ENCODE measurements at places on chromosomes 16 and 17.
A peak's percentile ranks its signal among the peaks of the same experiment; 100 is the strongest.

DNA sequence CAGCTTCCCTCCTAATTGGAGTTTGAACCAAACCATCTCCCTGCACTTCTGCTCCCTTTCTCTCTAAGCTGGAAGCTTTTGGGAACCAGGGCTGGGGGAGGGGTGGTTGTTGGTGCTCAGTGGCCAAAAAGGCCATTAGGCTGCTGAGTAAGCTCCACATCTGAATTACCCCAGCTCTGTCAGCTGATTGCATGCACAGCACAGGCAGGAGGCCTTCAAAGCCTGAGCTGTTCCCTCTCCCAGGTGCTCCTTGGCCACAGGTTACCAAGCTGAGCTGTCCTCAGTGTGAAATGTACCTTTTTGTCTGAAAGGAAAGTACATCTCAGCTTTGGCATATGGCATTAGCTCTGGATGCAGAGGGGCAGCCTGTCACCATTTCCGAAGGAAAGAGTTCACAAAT lies 6.2 kb upstream of the TBKBP1 start:
- no peak for DNase-seq

DNA sequence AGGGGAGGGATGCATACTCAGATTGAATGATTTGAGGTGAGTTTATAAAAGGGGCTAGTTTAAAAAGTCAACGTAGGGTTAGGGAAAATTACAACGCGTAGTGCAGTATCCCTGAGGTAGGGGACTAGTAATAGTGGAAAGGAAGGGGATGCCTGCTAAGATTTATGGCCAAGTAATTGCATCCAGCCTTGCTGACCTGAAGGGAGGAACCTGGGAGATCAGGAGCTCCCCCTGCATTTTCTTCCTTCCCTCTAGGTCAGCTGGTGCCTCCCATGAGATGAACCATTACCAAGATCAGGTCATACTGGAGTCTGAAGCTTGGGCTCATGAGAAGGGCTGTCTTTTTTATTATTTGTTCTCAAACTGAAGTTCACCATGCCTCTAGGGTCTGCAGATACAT lies 606.6 kb downstream of the TMEM114 start:
- no peak for DNase-seq

DNA sequence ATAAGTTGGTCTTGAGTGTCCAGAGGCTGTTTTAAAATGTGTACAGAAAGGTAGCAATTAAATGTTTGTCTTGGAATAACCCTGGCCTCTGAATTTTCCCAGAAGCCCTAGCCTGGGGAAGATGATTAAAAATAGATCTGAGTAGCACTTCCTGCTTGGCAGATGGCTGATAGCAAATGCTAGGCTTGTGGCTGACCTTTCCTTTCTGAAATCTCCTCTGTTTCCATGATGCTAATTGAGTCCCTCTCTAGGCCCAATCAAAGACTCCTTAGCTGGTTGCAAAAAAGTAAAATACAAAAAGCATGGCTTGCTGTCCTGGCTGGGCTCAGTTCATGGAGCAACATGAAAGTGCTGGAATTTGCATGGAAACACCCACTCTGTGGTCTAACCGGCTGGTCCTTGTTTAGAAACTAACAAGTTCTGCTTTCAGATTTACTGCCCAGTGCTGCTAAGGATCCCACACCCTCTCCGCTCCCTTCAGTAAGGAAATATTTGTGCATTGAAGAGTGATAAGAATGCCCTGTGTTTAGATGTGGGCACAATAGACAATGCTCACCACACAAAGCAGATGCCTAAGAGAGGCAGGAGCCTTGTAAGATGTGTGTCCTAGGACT lies 40.8 kb downstream of the YPEL2 start:
- no peak for DNase-seq

- DNase-seq: no peak
These were observed 28.5 kb downstream of the HSD17B2 start for GRCh38 chr16:82063456-82064082.

GRCh38 chr16:51655249-51655648 lies 504.2 kb upstream of the SALL1 start:
- no peak for DNase-seq

- no peak for DNase-seq
These were observed 652 bp downstream of the ARL5C start for GRCh38 chr17:39165178-39165840.

DNA sequence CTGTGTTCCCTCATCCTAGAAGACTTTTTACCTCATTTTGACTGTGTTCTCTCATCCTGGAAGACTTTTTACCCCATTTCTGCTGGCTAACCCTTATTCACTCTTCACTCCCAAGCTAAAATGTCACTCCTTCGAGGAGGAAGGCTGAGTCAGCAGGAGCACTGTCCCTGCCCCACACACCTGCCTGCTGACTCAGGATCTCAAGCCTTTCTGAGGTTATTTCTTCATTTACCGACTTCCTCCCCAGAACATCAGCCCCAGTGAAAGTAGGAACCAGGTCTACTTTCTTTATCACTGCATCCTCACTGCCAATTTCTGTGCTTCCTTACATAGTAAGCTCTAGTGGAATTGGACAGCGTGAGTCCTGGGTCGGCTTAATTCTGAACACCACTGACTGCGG lies 220.6 kb downstream of the HS3ST4 start:
- DNase-seq: no peak

DNA sequence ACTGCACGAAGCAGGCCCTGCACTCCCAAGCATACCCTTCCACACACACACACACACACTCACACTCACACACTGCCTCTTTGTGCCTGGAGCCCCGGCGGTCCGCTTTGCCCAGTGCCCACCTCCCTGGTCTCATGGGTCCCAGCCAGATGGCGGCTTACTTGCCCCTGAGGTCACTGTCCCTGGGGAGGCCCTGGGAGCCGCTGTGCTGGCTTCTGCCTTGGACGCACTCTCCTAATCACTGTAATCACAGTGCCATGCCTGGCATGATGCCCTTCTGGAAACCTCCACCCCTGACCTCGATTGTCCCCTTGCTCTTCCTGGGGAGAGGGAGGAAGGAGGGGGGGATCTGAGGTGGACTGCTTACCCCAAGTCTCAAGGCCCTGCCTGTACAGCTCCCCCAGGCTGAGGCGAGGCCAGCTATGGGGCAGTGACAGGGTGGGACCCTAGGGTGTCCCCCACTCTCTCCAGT lies 36.0 kb downstream of the ARHGAP23 start:
- DNase-seq: no peak

GRCh38 chr16:85712801-85713200 lies 24.0 kb upstream of the GINS2 start:
- DNase-seq: no peak

GRCh38 chr16:11093572-11094074 lies 149.3 kb downstream of the CLEC16A start:
- DNase-seq: no peak

DNA sequence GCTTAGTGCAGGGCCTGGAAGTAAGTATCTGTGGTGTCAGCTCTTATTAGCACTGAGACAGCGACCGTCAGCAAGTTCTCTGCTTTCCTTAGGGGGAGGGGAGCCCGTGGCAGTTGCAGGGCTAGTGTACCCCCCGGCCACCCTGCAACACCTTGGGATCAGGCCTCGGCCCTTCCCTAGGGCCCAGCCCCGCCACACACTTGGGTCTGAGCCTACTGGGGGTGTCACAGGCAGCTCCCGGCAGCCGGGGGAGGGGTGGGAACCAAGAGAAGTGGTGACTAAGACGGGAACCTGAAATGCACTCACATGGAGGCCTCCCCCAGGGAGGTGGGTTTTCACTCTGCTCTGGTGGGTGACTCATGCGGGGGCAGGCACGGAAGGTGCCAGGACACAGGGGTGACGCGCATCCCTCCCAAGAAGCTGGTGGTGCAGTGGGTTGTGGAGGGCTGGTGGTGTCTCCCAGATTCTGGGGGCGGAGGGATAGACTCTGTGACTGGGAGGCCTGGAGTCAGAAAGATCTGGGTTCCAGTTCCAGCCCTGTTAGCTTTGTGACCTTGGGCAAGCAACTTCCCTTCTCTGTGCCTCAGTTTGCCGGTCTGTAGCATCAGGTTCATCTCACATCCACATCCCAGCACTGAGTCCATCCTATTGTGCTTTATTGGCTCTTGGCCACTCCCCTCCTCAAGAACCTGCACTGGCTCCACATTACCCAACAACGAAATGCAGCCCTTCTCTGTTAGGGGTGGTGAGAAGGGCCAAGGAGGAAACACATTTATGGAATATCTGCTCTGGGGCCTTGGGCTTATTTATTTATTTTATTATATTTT lies 44.5 kb downstream of the LAT start:
- no peak for DNase-seq

GRCh38 chr16:62712566-62712965 lies 676.3 kb upstream of the CDH8 start:
- DNase-seq: no peak

DNA sequence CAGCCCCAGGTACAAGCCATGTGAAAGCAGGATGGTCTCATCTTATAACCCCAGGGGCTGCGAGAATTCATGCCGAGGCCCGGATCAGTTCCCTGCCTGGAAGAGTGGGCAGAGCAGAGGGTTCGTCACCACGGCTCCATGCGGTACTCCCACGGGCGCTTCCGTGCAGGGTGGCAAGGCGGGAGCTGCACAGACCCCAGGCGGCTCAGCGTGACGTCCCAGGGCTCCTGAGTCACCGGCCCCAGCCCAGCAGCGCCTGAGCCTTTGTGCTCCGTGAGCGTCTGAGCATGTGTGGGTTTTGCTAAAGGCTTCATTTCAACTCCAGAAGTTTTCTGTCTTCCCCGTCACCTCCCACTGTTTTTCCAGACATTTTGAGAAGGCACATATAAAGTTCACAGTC lies 71.2 kb upstream of the CHMP6 start:
- DNase-seq: no peak

- peak; percentile 71 for DNase-seq
These were observed 28.1 kb upstream of the NOL11 start for GRCh38 chr17:67689534-67690177.

DNA sequence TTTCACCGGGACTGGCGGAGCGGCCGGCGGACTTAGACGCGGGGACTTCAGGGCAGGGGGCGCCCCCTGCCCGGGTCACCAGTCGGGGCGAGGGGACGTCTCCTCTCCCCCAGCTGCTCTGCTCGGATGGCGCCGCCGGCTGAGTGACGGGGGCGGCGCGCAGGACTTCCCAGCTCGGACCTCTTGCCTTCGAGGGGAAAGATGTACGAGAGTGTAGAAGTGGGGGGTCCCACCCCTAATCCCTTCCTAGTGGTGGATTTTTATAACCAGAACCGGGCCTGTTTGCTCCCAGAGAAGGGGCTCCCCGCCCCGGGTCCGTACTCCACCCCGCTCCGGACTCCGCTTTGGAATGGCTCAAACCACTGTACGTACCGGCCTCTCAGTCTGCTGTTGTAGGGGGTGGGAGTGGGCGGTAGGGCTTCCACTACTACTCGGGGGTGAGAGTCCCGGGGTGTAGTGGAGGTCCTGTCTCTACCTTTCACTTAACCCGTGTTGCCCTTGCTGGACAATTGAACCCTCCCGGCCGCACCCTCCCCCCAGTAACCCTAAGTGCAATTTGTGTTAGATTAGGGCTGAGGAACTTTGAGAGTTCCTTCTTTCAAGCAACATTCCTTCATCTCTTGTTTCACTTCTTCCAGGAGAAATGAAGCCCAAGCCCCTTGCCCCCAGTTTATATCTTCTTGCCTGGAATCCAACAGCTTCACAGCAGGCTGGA lies 21.9 kb downstream of the GJD3 start:
- no peak for DNase-seq

DNA sequence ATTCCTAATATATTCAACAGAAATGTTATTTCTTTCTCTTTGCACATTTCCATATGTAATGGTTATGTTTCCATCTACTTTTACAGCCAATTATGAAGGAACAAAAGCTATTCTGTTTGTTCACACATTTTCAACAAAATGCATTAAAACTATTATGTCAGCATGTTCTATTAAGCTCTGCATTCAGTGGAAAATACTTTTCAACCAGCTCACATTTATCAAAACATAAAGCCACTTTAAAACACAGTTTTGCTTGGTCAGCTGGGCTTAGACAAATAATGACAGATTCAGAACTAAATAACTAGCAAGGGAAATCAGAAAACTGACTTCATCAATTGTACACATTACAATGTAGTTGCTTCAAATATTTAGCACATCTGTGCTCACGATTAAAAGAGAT lies 6.9 kb downstream of the SALL1 start:
- DNase-seq: no peak

DNA sequence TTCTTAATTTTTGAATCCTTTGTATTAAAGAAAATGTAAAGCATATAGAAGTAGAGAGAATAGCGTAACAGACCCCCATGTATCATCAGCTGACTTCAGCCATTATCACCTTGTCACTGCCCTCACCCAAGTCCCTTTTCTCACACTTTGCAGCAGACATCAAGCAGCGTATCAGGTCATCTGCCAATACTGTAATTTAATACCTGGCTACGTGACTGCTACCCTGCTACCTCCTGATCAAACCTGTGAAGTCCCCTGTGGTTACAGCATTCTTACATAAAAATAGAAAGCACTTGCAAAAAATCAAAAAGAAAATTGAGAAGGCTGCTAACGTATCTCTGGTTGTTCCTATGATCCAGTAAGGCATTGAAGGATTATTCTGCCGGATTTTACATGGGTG lies 96.4 kb downstream of the PLCG2 start:
- no peak for DNase-seq

GRCh38 chr16:74999609-75000480 lies 1.0 kb downstream of the ZNRF1 start:
- DNase-seq: no peak

- DNase-seq: no peak
These were observed at the start of gene FSCN2 for GRCh38 chr17:81527591-81528383. TSS of gene FSCN2 (plus strand) at chr17:81528377. CDS start at chr17:81528532, 155 bp downstream.
